ENCODE measurements at places on chromosomes 4 and X. TPM values are rescaled to one million over a fixed set of nuclear protein-coding genes. Genes with fewer than 3 reads are reported as not detected.

- DNase-seq = no peak
Measured at GRCh38 chrX:1264556-1264955, 4.1 kb upstream of the CSF2RA start.

DNA sequence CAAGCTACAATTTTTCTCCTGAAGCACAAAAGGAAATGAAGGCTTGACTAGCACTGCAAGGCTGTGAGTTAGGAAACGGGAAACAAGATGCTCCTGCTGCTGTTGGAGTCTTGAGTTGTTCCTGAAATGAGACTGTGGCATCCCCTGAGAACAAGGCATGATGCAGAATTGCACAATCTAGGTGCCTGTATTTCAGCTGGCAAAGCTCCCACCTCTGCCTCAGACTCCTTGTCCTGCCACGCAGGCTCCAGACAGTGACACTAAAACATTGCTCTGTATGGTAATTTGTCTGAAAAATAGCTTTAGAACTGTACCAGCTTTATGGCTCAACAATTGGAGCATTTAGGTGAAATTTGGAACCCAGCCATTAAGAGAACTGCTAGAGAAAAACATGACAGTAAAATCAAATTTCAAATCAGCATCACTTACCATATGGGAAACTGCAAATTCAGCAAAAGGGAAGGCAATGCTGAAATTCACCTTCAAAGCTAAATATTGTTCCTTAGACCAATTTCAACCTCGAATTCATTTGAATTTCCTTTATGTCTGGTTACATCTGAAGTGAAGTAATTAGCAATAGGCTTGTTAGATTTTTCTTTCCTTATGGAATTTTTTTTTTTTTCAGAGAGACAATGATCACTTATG is 103.4 kb downstream of the MFAP3L start:
- DNase-seq = no peak

DNA sequence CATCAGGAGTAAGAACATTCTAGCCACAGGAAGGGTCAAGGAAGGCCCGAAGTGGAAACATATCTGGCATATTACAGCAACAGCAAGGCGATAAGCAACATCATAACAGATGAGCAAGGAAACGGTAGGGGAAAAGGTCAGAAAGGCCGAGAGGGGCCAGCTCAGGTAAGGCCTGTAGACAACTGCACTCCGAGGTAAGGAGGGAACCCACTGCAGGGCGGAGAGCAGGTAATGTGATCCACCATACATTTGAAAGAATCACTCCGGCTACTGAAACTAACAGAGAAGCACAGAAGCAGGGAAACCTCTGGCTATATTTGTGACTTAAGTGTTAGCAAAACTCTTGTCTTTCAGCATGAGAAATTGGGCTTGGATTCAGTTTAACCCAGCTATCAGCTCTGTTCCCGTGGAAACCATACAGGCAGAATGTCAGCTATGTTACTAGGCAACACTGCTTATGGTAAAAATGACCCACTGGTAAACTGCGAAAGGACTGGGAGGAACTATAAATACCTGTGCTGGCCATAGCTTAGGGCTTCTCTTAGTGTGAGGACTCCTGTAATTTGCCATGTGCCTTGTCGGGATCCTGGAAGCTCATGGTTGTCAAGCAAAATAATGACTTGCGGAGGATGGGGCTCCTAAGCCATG is 31.0 kb downstream of the FRYL start:
- DNase-seq = peak; percentile 8

- peak; percentile 88 for DNase-seq
Measured at GRCh38 chrX:49001521-49002090, 458 bp downstream of the GRIPAP1 start.

DNA sequence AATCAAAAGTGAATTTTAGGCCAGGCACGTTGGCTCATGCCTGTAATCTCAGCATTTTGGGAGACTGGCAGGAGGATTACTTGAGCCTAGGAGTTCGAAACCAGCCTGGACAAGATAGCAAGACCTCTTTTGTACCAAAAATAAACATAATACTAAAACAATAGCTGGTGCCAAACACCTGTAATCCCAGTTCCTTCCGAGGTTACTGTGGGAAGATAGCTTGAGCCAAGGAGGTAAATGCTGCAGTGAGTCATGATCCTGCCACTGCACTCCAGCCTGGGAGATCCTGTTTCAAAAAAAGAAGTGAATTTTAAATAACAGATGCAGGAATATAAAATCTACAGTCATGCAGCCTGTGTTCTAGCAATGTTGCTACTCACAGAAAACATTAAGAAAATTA is 488.3 kb downstream of the PPARGC1A start:
- DNase-seq = no peak

DNA sequence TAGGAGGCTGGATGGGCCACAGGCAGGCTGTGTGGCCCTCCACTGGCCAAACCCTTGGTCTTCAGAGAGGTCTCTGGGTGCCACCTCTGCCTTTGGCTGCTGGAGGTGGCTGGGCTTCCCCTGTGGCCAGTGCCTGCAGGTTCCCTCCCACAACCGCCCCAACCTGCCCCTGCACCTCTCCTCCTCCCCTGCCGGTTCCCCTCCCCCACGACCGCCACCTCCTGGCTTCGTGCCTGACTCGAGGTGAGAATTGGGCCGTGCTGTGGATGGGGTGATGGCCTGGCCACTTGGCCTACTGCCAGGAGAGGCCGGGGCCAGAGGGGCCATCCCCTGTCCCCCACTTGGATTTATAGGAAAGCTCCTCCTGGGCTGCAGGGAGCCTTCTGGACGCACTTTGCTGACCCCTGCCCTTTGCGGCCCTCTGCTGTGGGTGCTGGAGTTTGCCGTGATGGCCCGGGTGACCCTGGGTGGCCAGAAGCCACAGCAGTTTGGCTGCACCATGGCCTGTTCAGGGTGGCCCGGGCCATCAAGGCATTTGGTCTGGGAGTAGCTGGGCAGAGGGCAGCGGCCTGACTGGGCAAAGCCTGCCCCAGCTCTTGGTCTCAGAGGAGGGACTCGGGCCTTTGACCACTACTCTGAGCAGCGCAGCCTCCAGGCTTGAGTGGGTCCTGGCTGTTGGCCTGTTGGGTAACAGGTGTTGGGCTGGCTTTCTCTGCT is 3.8 kb downstream of the NAT8L start:
- DNase-seq = peak; percentile 70

Gene CFP
- 5.5 TPM for total RNA-seq

Gene PFKFB1
- 0.07 TPM for total RNA-seq

Gene HSD17B11
- total RNA-seq = 20.9 TPM

Gene SMIM31
- not detected for total RNA-seq

Gene RIPPLY1
- total RNA-seq = 0.24 TPM
